ENCODE measurements at places on chromosomes 3 and 15. TPM values are rescaled to one million over a fixed set of nuclear protein-coding genes. Genes with fewer than 3 reads are reported as not detected.

Gene NR2F2
- 26.3 TPM for polyA plus RNA-seq

DNA sequence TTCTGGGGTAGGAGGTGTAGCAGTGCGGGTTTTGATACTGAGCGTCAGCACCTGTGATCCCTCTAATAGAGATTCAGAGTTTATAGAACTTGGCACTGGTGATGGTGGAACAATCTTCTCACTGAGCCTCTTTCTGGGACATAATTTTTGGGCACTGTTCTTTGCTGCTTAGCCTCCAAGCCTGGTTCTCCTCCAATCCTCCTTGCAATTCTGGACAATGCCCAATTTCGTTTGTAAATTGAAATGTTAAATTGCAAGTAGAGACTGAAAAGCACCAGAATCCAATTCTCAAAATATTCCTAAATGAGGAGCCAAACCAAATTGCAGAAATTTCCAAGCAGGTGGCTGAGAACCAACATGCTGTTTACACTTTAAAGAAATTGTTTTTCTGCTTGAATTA is 149.8 kb upstream of the ABI3BP start:
- H3K4me3 ChIP-seq = no peak overlapping the region
- no peaks in the 10 kb centered on the region for H3K27me3 ChIP-seq
- peaks cover 13% of the 10 kb centered on the region for H3K4me1 ChIP-seq
- no peaks in the 10 kb centered on the region for H3K36me3 ChIP-seq

DNA sequence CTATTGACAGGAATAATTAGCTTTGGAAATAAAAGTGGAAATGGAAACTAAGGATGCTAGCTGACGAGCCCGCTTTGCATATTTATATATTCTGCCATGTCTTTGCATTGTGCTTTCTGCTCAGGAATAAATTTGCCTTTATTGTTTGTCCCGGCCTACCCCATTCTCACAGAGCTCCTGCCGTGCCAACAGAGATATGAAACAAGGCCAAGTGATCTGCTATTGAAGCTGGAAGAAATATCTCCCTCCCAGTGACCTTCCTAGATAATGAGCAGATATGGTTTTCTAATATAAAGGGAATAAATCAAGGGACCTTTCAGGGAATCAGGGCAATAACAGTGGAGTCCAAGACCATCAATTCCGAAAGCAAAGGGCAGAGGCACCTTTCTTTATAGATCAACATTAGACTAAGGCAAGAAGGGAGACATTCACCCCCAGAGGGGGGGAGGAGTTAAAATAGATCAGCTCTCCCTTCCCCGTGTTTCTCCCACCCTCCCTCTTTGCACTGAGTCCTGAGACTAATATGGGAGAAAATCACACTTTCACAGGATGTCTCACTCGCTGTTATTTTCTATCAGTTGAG is 664.6 kb downstream of the AGBL1 start:
- H3K27ac ChIP-seq = no peak overlapping the region
- H3K36me3 ChIP-seq = no peaks in the 10 kb centered on the region
- H3K27me3 ChIP-seq = no peaks in the 10 kb centered on the region
- DNase-seq = no peak

Gene PLA2G4D
- 0.18 TPM for polyA plus RNA-seq

DNA sequence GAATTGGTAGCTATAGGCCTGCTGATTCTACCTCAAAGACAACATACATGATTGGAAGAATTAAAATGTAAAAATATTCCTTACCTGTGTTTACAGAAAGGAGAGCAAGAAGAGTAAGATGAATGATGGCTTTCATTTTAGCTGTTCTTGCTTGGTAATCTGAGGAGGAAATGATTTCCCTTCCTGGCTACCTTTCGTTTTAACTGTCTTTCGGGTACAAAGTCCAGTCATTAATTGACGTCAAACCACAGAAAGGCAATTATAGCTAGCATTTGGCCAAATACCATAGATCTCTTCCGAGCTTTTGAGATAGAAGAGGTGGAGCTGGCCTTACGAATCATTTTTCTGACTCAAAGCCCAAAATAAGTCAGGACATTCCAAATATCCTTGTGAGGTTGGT is at the start of gene MUC13:
TSS of gene MUC13 (minus strand) at position 175 of the 400 bp plus-strand sequence. CDS start at position 136, 39 bp downstream.
- peak within 1 kb of the TSS; percentile 75 for H3K27ac ChIP-seq
- peak; percentile 96 for DNase-seq
- H3K27me3 ChIP-seq = no peaks in the 10 kb centered on the region
- H3K36me3 ChIP-seq = no peaks in the 10 kb centered on the region

GRCh38 chr3:187000711-187001151 is 70.4 kb downstream of the ST6GAL1 start:
- H3K27me3 ChIP-seq = no peaks in the 10 kb centered on the region
- no peak for DNase-seq
- no peaks in the 10 kb centered on the region for H3K4me1 ChIP-seq
- no peak overlapping the region for H3K27ac ChIP-seq
- no peak overlapping the region for H3K4me3 ChIP-seq
- H3K36me3 ChIP-seq = no peaks in the 10 kb centered on the region

DNA sequence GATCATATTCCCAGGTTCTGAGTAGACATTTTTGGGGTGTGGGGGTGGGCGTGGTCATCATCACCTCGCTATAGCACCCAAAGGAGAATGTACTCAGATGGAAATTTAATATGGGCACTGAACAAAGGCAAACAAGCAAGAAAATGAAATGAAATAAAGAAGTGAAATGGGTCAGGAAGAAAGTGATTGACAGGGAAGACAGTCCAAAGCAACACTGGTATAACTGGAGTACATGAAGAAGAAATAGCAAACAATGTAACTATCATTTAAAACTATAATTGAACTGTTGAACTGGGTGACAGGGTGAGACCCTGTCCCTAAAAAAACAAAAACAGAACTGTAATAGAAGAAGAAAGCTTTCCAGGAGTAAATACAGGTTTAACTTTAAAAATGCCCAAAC is 24.8 kb downstream of the RPL39L start:
- DNase-seq = no peak
- H3K27me3 ChIP-seq = no peaks in the 10 kb centered on the region
- no peaks in the 10 kb centered on the region for H3K4me1 ChIP-seq
- H3K36me3 ChIP-seq = no peaks in the 10 kb centered on the region
- H3K27ac ChIP-seq = no peak overlapping the region

DNA sequence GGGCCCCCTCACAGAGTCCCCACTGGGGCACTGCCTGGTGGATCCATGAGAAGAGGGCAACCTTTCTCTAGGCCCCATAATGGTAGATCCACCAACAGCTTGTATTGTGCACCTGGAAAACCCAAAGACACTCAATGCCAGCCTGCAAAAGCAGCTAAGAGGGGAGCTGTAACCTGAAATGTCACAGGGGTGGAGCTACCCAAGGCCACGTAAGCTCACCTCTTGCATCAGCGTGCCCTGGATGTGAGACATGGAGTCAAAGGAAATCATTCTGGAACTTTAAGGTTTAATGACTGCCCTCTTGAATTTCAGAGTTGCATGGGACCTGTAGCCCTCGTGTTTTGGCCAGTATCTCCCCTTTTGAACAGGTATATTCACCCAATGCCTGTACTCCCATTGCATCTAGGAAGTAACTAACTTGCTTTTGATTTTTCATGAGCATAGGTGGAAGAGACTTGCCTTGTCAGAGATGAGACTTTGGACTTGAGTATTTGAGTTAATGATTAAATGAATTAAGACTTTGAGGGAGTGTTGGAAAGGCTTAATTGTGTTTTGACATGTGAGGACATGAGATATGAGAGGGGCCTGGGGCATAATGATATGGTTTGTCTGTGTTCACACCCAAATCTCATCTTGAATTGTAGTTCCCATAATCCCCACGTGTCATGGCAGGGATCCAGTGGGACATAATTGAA is 900.9 kb upstream of the ROBO1 start:
- no peak overlapping the region for H3K4me3 ChIP-seq
- H3K27me3 ChIP-seq = no peaks in the 10 kb centered on the region
- peak overlapping the region; percentile 14 for H3K27ac ChIP-seq
- peak; percentile 86 for DNase-seq
- no peaks in the 10 kb centered on the region for H3K36me3 ChIP-seq

- H3K4me1 ChIP-seq = no peaks in the 10 kb centered on the region
- no peak for DNase-seq
- no peaks in the 10 kb centered on the region for H3K27me3 ChIP-seq
- no peak overlapping the region for H3K4me3 ChIP-seq
These were observed 51.9 kb downstream of the RASA2 start for GRCh38 chr3:141538568-141539240.

DNA sequence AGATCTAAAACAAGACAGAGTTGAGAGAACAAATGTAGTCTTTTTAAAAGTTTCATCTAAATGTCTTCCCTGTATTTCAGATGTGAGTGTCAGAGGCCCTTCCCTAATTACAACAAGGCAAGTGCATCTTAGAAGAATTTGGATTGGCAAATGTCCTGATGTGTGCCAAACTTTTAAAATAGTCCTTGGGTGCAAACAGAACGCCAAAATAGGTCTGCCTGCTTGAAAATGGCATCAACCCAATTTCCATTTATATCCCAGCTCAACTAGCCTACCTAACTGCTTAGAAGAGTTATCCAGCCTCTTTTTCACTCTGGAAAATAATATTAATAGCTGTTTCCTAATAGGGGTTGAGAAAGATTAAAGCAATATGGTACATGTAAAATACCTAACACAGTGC is 311.8 kb upstream of the ARRDC4 start:
- no peak overlapping the region for H3K4me3 ChIP-seq
- no peaks in the 10 kb centered on the region for H3K4me1 ChIP-seq
- H3K36me3 ChIP-seq = no peaks in the 10 kb centered on the region
- no peak overlapping the region for H3K27ac ChIP-seq
- no peak for DNase-seq

- no peak for DNase-seq
- no peak overlapping the region for H3K27ac ChIP-seq
- peaks cover 11% of the 10 kb centered on the region for H3K4me1 ChIP-seq
- H3K27me3 ChIP-seq = no peaks in the 10 kb centered on the region
These were observed 343.0 kb upstream of the TGFBR2 start for GRCh38 chr3:30263238-30263924.

DNA sequence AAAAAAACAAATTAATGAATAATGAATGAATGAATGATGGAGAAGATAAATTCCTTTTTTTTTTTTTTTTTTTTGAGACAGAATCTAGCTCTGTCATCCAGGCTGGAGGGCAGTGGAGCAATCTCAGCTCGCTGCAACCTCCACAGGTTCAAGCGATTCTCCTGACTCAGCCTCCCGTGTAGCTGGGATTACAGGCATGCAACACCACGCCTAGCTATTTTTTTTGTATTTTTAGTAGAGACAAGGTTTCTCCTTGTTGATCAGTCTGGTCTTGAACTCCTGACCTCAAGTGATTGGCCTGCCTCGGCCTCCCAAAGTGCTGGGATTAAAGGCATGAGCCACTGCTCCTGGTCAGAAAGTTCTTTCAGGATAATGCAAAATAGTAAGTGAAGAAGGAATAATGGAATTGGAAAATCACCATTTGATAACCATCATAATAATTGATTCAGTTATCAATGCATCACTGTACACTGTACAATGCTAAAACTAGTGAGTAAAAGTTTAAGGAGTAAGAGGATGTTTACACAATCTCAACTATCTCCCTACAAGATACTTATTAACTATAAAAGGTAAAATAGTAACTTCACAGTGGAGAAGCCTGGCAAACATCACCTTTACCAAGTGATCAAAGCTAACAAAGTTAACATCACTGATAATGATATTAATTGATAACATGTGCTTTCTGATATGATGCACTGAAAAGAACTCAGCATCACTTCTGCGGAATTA is 12.3 kb upstream of the INO80 start:
- H3K27me3 ChIP-seq = no peaks in the 10 kb centered on the region
- H3K36me3 ChIP-seq = no peaks in the 10 kb centered on the region
- no peaks in the 10 kb centered on the region for H3K4me1 ChIP-seq
- no peak overlapping the region for H3K27ac ChIP-seq
- peak; percentile 14 for DNase-seq

Gene ANXA2
- 609 TPM for polyA plus RNA-seq

DNA sequence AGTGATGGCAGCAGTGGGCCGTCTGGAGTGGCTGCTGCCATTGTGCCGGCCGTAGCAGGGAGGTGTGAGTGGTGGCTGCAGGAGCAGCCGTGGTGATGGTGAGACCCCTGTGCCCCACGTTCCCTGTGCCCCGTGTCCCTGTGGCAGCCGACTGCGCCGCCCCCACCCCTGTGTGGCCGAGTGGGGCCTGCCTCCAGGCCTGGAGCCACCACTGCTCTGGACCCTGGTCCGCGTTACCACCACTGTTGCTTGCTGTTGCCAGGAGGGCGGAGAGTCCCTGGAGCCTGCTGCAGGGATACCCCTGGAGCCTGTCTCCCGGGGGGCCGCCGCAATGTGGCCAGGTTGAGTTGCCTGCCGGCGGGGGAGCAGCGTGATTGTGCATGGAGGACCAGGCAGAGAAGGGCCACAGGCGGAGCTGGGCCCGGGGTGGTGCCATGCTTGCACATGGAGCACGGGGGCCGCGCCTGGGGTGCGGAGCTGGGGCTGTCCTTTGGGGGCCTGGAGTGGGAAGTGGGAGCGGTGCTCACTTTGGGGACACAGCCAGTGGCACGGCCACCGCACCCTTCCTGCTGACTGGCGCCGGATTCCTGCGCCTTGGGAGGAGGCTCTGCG is 50.1 kb downstream of the SLC6A20 start:
- no peaks in the 10 kb centered on the region for H3K4me1 ChIP-seq
- no peak overlapping the region for H3K27ac ChIP-seq
- H3K36me3 ChIP-seq = peaks cover 6% of the 10 kb centered on the region
- no peak for DNase-seq
- H3K27me3 ChIP-seq = no peaks in the 10 kb centered on the region
- no peak overlapping the region for H3K4me3 ChIP-seq

DNA sequence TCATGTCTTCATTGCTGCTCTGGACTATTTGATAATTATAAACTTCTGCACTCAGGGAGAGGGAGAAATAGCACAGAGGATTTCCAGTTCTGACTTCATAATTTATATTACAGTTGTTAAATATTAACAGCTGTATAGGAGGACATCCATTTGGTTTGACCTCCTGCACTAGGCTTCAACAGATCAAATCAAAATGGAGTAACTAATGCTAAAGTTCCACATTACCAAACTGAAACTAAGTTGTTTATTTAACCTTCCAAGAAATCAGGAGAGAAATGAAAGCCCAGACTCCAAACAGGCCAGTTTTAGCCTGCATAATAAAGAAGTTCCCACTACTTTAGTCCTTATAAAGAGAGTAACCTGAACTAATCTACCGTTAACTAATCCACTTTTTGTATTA is 4.6 kb downstream of the PLSCR2 start:
- no peaks in the 10 kb centered on the region for H3K4me1 ChIP-seq
- no peaks in the 10 kb centered on the region for H3K36me3 ChIP-seq
- no peak overlapping the region for H3K4me3 ChIP-seq
- no peaks in the 10 kb centered on the region for H3K27me3 ChIP-seq

Gene GOLGA6L10
- 5.7 TPM for polyA plus RNA-seq

- no peak for DNase-seq
- no peaks in the 10 kb centered on the region for H3K27me3 ChIP-seq
- H3K36me3 ChIP-seq = no peaks in the 10 kb centered on the region
- no peak overlapping the region for H3K27ac ChIP-seq
- H3K4me1 ChIP-seq = peaks cover 3% of the 10 kb centered on the region
These were observed 143.1 kb downstream of the RORA start for GRCh38 chr15:61086012-61086411.

GRCh38 chr3:124510290-124510689 is 220.0 kb upstream of the UMPS start:
- H3K27me3 ChIP-seq = no peaks in the 10 kb centered on the region
- H3K27ac ChIP-seq = no peak overlapping the region
- H3K4me1 ChIP-seq = peaks cover 6% of the 10 kb centered on the region

Gene CHAC1
- 8.9 TPM for polyA plus RNA-seq
